ENCODE measurements at places on chromosomes 2 and 18.

- DNase-seq, result no peak
Observed at GRCh38 chr18:58325494-58325893, 281.5 kb downstream of the NEDD4L start.

- no peak for DNase-seq
Observed at GRCh38 chr2:159187106-159187505, 99.4 kb downstream of the WDSUB1 start.

DNA sequence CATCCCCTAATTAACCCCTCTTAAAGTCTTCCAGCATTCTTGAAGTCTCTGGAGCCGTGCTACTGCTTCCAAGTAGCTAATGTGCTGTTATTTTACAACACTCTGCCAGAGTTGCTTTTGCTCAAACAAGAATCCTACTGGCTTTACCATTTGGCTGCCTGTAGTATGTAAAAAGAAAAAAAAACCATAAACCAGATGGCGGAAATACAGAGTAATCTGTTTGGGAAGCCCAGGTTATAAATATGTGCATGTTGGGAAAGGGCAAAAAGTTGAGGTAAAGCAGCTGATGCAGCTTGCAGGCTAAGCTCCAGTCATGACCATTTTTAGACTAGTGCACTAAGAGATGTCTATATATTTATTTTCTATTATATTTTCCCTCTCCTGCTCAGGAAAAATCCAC, 313.2 kb upstream of the ETAA1 start:
- no peak for DNase-seq

DNA sequence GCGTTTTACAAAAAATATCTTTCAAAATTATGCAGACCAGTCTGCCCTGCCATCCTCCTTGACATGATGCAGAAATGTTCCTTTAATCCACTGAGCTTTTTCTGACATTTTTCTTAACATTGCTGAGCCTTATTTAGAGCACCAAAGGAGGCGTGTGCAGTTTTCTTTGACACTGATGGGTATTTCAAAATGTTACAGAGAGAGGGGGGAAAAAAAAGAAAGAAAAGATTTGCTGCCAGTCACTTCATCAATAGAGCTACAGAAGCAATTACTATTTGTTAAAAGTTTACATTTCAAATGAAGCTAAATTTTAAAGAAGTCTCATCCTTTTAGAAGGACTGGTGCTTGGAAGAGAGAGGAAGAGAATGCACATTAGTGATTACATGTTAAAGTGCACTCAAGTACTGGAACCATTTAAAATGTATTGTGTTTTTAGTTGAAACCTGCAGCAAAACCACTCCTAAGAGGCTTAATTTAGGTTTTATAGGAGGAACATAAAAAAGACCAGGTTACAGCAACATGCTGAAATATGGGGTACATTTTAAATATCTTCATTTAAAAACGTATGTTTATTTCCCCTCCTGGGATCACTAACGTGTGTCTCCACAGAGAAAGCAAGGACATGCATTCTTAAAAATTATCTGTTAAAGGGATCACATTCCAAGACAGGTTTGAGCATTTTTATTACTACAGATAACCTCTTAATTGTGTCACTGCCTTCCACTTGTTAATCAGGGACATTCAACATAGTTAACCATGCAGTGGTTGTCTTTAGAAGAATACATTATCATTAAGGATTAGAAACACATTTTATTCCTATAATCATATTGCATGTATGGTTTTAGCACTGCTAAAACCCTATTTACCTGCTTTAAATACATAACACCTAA, 258.4 kb downstream of the MEIS1 start:
- no peak for DNase-seq

- no peak for DNase-seq
Observed at GRCh38 chr2:200188876-200189275, 117.6 kb upstream of the SPATS2L start.

DNA sequence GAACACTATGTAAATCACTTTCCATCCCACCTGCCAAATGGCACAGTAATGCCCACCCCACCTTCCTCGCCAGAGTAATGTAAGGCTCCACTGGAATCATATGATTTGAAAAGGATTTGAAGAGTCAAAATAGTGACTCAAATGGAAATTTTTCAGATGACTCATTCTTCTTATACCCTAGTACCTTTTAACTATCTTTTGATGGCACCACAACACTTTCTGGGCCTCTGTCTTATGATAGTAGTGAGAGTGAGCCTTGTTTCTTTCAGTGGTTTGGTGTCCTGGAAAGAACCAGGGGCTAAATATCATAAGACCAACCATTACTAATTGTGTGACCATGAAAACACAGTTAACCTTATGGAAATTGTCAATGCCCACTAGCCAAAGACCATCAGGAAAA, 235.4 kb upstream of the SLC14A2 start:
- no peak for DNase-seq

DNA sequence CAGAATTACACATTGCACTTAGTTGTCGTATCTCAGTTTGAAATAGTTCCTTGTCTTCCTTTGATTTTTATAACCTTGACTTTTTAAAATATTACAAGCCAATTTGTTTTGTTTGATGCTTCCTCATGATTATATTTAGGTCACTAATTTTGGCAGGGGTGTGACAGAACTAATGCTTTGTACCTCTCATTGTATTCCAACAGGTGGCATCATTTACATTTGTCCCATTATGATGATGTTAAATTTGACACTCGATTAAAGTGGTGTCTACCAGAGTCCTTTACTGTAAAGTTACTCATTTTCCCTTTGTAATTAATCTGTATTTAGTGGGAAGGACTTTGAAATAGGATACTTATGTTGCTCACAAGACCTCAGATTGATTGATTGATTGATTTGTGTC, 21.5 kb upstream of the MFSD2B start:
- DNase-seq, result no peak

DNA sequence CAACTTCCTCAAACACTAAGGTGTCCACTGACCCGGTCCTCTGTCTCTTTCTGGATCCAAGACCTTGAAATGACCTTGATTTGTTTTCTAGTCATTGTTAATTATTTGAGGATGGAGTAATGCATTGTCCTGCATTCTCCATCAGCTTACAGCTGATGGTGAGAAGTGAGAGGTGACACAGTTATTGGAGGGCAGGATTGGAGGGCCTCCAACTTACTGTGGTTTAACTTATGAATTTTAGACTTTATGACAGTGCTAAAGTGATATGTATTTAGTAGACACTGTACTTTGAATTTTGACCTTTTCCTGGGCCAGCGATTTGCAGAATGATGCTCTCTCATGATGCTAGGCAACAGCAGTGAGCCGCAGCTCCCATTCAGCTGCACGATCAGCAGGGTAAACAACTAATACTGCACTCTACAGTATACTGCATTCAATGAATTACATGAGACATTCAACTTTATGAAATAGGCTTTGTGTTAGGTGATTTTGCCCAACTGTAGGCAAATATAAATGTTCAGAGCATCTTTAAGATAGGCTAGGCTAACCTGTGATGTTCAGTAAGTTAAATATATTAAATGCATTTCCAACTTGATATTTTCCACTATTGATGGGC, 200.0 kb upstream of the MEX3C start:
- DNase-seq, result no peak

DNA sequence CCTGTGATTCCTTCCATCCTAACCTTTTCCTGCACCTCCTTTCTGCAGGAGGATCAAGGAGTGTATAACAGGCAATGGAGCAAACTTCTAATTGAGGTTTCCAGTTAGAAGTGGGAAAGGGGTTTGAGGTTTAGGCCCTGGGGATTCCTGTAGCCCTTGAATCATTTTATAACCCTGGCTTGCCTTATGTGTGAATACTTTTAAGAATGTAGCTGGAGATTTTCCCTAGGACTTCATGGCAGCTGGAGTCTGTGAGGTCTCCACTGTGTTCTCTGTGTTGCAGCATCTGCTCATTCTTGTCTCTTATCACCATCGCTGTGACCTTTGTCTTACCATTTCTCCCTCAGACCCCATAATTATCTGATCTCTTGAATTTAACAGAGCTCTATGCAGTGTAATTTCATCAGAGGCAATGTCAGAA, 370.2 kb upstream of the SLC14A2 start:
- DNase-seq, result no peak

- no peak for DNase-seq
Observed at GRCh38 chr2:169091256-169091655, 21.9 kb downstream of the DHRS9 start.

Measured in activated CD4-positive, alpha-beta memory T cell treated with anti-CD3 and anti-CD28 coated beads, Interleukin-2, amount 10 ng/mL, durations not matched to agents 7 days and 5 days (primary cell).